ENCODE measurements at places on chromosomes 6 and 20.

DNA sequence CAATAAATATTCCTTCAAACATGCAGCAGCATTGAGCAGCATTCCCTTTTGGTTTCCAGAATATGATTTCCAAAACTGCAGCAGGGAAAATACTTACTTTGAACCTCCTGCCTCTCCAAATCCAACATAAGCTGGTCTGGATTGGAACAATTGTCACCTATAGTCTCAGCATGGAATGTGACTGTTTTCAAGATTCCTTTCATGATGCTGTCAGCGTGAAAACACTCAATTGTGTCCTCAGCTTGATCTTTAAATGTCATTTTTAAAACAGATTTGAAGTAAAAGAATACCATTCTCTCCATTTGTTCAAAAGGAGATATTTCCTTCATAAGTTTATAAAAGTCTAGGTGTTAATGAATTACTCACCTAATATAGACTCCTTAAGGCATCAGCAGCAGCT lies 993.9 kb downstream of the EYS start:
- DNase-seq, result no peak

DNA sequence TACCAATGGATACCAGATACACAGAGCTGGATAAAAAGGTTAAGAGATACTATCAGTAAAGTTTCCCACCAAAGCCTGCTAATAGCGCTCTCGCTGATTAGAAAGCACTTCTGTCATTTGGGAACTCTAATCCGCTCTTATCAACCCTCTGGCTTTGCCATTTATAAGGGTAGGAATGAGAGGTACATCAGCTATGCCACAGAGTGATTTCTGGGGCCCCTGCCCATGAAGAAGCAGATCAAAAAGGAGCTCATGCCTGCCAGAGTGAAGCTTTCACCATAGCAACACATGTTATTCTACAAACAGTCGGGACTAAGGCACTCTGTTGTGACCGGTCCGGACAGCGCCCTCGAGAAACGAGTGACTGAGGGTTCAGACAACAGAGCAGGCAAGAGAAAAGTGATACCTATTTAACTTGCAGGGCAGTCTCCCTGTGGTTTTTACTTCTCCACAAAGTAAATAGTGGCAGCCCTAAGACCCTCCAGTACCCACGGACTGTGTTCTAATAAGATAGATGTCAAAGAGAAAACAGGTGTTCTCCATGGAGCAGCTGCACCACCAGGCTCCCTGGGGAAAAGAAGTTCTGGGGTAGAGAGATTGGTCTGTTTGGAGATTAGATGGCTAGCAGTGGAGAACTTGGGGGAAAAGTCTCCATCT lies 5.6 kb downstream of the TRAM2 start:
- DNase-seq, result no peak

DNA sequence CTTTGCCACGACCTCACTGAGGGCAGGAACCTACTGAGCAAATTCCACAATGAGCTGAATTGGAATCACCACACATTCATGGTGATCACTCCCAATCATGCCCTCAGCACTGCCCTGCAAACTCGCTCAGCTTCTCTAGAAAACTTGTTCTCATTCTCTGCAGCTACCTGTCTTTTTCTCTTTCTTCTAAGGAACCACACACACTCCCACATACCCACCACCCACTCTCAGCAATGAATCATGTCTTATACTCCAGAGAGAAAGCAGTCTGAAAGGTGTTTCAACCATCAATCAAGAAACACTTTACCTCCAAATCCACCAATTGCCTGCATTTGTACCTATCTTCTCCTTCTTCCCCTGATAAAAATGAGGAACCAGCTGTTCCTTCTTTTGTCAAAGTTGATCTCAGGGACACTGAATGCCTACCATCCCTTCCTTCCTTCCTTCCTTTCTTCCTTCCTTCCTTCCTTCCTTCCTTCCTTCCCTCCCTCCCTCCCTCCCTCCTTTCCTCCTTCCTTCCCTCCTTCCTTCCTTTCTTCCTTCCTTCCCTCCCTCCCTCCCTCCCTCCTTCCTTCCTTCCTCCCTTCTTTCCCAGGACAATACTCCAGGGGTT lies 84.6 kb upstream of the SGK1 start:
- no peak for DNase-seq

- DNase-seq, result no peak
Observed at GRCh38 chr6:93894521-93894920, 475.2 kb upstream of the EPHA7 start.

GRCh38 chr6:158808442-158808833 lies 10.7 kb downstream of the EZR start:
- no peak for DNase-seq
